ENCODE measurements at places on chromosomes 2 and 18. TPM values are rescaled to one million over a fixed set of nuclear protein-coding genes. Genes with fewer than 3 reads are reported as not detected.

The AAMP gene
- 50.5 TPM for total RNA-seq

The SCYGR4 gene
- not detected for total RNA-seq

GRCh38 chr2:121191191-121192170 is 93.5 kb downstream of the TFCP2L1 start:
- no peak for DNase-seq
- no peaks in the 10 kb centered on the region for H3K27me3 ChIP-seq
- no peaks in the 10 kb centered on the region for H3K4me1 ChIP-seq
- no peak overlapping the region for H3K4me3 ChIP-seq
- H3K27ac ChIP-seq: no peak overlapping the region
- H3K36me3 ChIP-seq: no peaks in the 10 kb centered on the region

DNA sequence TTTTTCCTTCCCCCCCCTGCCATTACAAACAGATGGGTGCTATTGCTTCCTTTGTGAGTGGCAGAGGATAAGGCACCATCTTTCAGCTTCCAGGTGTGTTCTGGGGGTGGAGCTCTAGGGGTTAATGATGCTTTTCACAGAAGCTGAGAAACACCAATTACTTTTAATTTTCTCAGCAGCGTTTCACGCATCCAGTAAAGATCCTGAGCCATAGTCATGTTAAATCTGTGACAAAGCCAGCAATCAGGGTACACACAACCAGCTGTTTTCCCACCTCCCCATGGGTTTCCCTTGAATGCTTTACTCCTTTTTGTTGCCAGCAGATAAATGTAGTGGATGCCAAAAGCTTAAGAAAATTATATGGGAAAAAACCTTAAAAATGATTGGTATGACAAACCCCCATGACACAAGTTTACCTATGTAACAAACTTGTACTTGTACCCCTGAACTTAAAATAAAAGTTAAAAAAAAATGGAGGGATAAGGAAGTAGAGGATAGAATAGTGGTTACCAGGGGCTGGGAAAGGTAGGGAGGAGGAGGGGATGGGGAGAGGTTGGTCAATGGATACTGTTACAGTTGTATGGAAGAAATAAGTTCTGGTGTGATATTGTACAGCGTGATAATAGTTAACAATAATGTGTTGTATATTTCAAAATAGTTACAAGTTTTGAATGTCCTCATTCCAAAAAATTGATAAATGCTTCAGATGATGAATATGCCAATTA is 70.0 kb downstream of the ACOXL start:
- H3K36me3 ChIP-seq: no peaks in the 10 kb centered on the region
- H3K27me3 ChIP-seq: no peaks in the 10 kb centered on the region
- H3K27ac ChIP-seq: no peak overlapping the region
- no peak overlapping the region for H3K4me3 ChIP-seq
- no peak for DNase-seq

- H3K4me3 ChIP-seq: no peak overlapping the region
- H3K4me1 ChIP-seq: peaks cover 41% of the 10 kb centered on the region
- no peak for DNase-seq
- H3K27me3 ChIP-seq: no peaks in the 10 kb centered on the region
- H3K36me3 ChIP-seq: peaks cover 29% of the 10 kb centered on the region
- H3K27ac ChIP-seq: no peak overlapping the region
Observed at GRCh38 chr2:240554767-240555493, 2.9 kb downstream of the ANKMY1 start.

GRCh38 chr2:122749405-122749804 is 994.0 kb downstream of the TSN start:
- no peaks in the 10 kb centered on the region for H3K36me3 ChIP-seq
- no peaks in the 10 kb centered on the region for H3K4me1 ChIP-seq
- H3K27ac ChIP-seq: no peak overlapping the region
- H3K4me3 ChIP-seq: no peak overlapping the region

DNA sequence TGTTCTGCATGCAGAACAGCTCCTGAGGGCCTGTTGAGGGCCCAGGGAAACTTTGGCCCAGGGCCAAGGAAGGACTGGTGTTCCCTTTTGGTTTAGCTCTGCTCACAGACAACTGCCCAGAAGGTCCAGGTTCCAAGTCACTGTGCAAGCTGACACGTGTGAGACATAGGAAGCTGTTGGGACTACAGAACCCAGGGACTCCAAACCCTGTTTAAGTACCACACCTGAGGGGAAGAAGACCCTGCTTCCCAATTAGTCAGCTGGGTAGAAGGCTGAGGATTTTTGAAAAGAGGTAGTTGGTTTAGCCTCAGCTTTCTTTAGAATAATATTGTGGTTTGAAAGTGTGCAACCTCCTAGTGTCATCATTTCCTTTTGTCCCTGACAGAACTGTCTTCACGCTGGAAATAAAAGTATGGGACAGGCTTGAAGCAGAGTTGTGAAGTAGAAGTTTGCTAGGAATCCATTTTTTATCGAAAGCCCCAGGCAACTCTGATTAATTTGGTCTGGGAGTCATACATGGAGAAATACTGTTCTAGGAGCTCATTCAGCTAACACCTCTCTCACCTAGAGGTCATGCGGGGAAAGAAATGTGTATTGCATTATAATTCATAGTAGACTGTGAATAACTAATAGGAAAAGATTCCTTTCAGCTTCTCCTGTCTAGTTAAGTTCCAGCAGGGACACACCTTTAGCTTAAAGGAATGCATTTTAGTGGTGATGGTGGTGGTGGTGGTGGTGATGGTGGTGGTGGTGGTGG is 19.9 kb upstream of the IL1RL1 start:
- no peaks in the 10 kb centered on the region for H3K4me1 ChIP-seq
- H3K4me3 ChIP-seq: no peak overlapping the region
- peaks cover 13% of the 10 kb centered on the region for H3K27me3 ChIP-seq

DNA sequence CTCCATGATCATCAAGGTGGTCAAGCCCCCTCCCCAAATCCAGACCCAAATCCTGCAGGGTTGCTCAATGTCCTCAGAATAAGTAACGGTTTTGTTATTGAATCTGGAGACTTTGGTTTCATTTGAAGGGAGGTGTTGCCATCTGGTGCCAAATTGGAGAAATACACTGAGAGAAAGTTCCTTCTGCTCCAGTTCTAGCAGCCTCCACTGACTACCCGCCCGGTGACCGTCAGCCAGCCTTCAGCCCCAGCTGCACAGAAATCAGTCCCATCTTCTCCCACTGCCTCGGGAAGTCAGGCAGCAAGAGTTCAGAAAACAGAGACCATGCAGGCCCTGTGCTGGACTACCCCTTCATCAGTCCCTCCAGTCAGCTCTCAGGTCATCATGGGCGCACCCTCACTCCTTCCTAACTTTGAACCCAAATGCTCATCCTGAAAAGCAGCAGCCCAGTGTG is 38.7 kb downstream of the PKDCC start:
- no peaks in the 10 kb centered on the region for H3K36me3 ChIP-seq
- no peak for DNase-seq
- H3K27me3 ChIP-seq: no peaks in the 10 kb centered on the region
- H3K4me3 ChIP-seq: no peak overlapping the region
- H3K4me1 ChIP-seq: peaks cover 21% of the 10 kb centered on the region

DNA sequence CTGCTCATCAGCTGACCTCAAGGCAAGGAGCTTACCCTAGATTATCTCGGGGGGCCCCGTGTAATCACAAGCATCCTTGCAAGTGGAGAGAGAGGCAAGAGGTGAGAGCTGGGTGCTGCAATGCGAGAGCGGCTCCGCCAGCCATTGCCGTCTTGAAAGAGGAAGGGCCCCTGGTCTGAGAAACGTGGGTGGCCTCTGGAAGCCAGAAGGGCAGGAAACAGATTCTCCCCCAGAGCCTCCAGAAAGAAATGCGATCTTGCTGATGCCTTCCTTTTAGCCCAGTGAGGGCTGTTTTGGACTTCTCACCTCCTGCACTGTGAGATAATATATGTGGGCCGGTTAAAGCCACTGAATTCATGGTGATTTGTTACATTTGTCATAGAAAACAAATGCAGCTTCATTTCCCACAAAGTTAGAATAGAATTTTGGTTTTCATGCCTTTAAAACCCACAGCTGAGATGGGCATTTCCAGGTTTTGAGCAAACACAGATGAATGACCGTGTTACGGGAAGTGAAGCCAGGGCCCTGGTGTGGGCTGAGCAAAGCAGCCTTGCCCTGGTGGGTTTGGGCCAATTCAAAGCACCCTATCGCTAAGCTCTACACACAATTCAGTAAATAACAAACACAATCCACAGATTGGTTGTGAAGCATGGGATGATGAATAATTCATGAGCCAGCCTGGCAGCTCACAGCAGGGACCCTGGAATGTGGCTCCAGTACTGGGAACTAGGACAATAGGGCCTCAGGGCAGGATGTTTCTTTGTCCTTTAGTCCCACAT is 319.9 kb upstream of the HS6ST1 start:
- H3K27ac ChIP-seq: no peak overlapping the region
- H3K36me3 ChIP-seq: no peaks in the 10 kb centered on the region
- no peak overlapping the region for H3K4me3 ChIP-seq
- no peaks in the 10 kb centered on the region for H3K4me1 ChIP-seq
- DNase-seq: no peak
- H3K27me3 ChIP-seq: no peaks in the 10 kb centered on the region
